ENCODE measurements at places on chromosomes 5 and 9. TPM values are rescaled to one million over a fixed set of nuclear protein-coding genes. Genes with fewer than 3 reads are reported as not detected.
A peak's percentile ranks its signal among the peaks of the same experiment; 100 is the strongest.

The MOB3B gene
- total RNA-seq = 0.54 TPM

The CD14 gene
- total RNA-seq = 5.4 TPM

GRCh38 chr9:116703634-116704033 lies 16.5 kb downstream of the TRIM32 start:
- DNase-seq = no peak

DNA sequence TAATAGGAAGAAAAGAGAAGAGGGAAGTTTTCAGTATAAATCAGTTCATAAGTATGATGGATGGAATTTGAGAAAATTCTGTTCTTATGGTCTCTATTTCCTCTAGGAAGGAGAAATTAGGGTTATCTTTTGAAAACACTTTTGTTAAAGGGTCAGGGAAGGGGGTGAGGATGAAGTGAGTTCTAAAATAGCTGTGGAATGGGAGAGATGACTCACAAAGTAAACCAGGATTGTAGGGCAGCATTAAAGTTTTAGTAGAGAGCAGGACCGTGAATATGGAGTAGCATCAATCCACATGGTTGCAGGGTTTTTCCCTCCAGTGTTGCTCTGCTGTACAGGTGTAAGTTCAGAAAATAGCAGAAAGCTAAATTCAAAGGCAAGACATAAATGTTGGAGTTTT lies 32.4 kb downstream of the MUSK start:
- DNase-seq = no peak

GRCh38 chr5:125412561-125413495 lies 666.4 kb upstream of the ZNF608 start:
- DNase-seq = peak; percentile 73

GRCh38 chr5:130937046-130937445 lies 228.0 kb downstream of the HINT1 start:
- no peak for DNase-seq

DNA sequence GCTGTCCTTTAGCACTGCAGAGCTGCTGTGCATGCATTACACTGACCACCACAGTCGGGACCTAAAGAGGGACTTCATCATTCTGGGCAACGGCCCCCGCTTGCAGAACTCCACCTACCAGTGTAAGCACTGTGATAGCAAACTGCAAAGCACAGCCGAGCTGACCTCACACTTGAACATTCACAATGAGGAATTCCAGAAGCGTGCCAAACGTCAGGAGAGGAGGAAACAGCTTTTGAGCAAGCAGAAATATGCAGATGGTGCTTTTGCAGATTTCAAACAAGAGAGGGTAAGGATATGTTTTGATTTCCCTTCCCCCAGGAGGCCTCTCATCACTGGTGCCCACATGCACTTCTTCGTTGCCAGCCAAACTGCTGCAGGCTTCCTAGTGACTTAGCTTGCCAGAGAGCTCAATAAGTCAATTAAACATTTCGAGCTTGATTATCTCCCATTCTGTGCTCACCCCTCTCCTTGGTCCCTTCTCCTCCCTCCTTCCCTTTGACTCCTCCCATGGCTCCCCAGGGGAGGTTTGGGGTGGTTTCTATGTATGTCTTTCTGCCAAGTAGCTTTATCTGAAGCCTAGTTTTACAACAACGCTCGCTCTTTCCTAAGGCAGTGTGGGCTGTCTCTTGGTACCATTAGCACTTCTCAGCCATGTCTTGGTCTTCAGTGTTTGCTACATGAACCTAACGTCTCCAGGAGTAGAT lies 66.7 kb downstream of the ZNF462 start:
- no peak for DNase-seq

DNA sequence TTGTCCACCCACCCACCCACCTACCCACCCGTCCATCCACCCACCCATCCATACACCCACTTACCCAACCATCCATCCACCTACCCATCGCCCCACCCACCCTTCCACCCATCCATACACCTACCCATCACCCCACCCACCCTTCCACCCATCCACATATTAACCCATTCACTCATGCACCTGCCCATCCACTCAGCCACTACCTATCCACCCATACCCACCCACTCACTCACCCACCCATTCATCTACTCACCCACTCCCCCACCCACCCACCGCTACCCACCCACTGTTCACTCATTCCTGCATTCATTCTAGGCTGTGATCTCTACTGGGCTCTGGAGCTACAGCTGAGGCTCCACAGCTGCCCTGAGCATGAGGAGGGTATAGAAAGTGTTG lies 117.5 kb upstream of the LMX1B start:
- DNase-seq = no peak

DNA sequence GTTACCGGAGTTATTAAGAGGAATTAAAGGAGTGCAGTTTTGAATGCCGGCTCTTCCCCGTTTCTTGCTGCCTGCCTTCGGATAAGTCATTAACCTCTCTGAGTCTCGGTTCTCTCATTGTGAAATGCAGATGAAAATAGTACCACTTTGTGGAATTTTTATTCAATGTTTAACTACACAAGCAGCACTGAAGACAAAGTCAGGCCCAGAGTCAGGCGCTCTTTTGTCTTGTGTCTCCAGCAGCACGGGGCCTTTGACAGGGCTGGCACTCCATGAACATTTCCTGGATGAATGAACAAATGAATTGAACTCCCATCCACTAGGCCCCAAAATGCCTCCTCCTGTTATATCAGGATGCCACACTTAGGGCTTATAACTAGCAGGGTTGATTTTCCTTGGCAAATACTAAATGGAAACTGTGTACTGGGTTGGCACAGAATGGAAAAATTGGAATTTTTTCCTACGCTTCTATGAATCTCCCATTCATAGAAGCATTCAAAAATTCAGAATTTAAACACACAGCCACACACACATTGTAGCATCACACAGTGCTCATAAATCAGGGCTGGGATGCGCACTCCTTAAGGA lies 332.8 kb downstream of the MLLT3 start:
- no peak for DNase-seq

GRCh38 chr5:65480306-65480865 lies 1.3 kb downstream of the ADAMTS6 start:
- DNase-seq = peak; percentile 67

DNA sequence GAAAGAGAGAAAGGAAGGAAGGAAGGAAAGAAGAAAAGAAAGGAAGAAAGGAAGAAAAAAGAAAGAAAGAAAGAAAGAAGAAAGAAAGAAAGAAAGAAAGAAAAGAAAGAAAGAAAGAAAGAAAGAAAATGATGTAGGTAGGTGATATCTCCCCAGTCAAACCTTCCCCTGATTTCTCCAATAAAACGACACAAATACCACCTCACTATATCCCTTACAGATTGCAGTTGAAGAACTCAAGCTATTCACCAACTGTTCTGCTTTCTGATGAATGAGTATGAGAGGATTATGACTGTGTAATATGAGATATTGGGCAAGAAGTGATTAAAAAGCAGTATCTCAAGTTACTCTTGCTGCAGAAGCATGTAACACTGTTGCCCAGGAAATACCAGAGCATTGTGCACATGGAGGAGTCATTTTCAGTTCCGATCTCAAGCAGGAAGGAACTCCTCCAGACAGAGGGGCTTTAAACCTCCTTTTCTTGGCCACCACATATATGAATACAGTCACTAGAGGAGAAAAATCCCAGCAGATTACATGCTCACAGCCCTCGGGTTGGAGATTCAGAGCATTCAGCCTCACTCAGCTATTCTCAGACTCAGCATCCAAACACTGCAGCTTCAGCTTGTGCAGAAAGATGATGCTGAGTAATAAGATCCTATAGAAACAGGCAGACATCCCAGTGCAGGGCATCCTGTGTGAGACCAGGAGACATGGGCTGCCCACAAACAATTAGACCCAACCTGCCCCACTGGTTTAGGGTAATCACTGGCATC lies 61.4 kb downstream of the UGCG start:
- DNase-seq = no peak

GRCh38 chr5:91171322-91171721 lies 211.8 kb downstream of the ARRDC3 start:
- DNase-seq = no peak

DNA sequence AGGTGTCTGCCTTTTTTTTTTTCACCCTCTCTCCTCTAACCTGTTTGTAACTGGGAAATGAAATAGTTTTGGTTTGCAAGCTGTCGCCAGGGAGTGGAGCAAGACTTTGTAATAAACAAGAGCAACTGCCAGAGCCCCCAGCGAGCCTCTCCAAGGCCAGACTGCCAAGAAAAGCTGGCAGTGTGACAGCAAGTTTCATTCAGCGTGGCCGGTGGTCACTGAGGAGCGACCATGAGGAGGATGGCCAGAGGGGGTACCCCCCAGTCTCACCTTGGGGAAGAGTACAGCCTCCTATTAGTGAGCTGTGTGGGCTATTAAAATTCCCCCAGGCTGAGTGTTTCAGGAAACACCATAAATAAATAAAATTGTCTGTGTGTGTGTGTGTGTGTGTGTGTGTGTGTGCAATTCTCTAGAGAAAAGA lies 49.9 kb downstream of the ZFAND5 start:
- no peak for DNase-seq

Data from hematopoietic multipotent progenitor cell (in vitro differentiated cells).